Right atrium auricular region (tissue), 2 donors: ENCODE measurements at places on chromosomes 6 and 20. TPM values are rescaled to one million over a fixed set of nuclear protein-coding genes. Genes with fewer than 3 reads are reported as not detected.

The TSPO2 gene
- not detected for total RNA-seq

GRCh38 chr6:169830876-169831275 is 79.5 kb downstream of the ERMARD start:
- DNase-seq, result no peak

DNA sequence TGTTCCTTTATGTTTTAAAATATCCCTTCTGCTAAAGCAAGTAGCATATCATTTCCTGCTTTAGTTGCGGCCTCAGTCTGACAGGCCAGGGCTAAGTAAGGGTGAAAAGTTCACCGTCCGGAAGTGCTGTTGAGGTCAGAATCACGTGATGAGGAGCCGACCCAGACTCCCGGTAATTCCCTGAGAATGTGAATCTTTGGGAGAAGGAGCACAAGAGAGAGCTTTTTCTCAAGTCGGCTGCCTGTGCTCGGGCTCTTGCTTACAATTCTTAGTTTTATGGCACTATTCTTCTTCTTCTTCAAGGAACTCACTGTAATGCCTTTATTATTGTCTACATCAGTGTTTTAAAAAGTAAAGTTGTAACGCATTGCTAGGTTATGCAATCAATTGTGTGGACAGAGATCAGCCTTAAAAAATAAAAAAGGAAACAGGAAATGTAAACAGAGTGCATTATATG is 309.3 kb downstream of the PRL start:
- peak; percentile 90 for DNase-seq

The CALHM6 gene
- total RNA-seq, result 2.3 TPM

The GPSM3 gene
- total RNA-seq, result 3.6 TPM

- DNase-seq, result no peak
These were observed 168.2 kb downstream of the SAMD5 start for GRCh38 chr6:147676495-147677199.

The NKAIN2 gene
- total RNA-seq, result 2.3 TPM

GRCh38 chr6:147204060-147204785 is at the start of gene STXBP5:
TSS of gene STXBP5 (plus strand) at chr6:147204417. CDS start at chr6:147204533, 116 bp downstream.
- DNase-seq, result no peak

DNA sequence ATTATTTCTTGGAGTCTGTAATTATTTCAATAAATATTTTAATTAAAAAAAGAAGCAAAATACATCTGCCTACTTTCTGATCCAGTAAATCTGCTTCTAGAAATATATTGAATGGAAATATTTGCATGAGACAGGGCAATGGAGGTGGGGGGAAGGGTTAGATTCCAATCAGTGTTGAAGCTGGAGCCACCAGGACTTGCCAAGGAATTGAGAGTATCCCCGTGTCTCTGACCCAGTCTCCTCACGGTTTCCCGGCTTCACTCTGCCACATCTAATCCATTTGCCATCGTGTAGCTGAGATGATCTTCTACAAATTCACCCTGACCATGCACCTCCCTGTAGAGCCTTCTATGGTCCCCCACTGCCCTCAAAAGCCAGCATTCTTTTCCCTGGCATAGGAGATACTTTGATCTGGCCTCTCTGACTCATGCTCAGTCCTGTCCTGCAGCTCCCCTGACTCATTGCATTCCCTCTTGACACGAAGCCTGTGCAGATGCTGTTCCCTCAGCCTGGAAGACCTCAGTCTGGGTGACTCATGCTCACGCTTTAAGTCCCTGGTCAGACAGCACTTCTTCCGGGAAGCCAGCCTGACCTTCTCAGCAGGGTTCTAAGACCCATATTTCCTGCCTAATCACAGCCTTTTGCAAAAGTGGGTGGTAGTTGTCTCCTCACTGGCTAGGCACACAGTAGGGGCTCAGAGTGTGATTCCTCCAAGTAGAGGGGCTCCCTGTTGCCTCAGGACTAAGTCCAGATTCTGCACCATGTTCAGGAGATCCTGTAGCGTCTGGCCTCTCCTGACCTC is 23.0 kb upstream of the FKBP1A start:
- DNase-seq, result no peak

DNA sequence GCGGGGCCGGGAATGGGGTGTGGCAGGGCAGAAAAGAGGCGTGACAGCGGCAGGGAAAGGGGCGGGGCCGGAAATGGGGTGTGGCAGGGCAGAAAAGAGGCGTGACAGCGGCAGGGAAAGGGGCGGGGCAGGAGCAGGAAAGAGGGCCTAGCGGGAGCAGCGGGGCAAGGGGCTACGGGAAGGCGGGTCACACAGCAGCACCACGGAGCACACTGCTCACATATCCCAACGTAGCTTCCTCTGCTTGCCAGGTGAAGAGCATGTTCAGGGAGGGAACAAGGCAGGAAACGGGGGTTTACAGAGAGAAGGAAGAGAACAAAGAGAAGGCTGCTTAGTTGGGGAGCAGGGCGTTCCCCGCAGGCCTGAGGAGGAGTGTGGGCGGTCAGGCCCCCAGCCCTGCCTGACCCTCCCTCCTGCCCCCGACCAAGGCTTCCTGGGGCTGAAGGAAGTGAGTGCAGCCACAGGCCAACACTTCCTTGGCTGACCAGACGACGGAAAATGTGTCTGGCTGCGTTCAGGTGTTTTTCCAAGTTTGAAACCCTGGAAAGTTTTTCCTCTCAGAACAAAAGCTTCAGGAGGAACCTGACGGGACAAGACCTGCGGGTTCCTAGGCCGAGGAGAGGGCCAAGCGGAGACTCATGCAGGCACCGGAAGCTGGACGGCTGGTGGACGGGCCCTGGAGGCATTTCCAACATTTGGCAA is 13.8 kb downstream of the UCKL1 start:
- DNase-seq, result no peak
